ENCODE measurements at places on chromosomes 6 and 20.

GRCh38 chr20:46349035-46349741 is 40.9 kb upstream of the CDH22 start:
- no peak for DNase-seq

DNA sequence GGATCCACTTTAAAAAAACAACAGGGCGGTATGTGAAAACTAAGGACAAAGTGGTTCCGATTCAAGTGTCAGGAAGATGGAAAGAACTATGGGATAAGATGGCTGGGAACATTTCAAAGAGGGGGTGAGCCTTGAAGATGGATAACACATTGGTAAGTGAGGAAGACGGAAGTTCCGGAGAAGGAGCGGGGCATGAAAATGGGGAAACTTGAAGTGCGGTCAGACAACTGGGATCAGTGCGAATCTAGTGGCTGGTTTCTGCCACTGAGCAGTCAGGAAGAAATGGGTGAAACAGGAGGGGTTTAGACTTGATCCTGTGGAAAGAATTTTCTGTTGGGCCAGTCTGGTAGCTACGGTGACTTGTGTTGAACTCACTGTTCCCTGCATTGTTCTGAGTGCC is 1.2 kb downstream of the NAA20 start:
- DNase-seq, result no peak

- no peak for DNase-seq
Observed at GRCh38 chr20:34948030-34948429, 7.6 kb downstream of the GSS start.

DNA sequence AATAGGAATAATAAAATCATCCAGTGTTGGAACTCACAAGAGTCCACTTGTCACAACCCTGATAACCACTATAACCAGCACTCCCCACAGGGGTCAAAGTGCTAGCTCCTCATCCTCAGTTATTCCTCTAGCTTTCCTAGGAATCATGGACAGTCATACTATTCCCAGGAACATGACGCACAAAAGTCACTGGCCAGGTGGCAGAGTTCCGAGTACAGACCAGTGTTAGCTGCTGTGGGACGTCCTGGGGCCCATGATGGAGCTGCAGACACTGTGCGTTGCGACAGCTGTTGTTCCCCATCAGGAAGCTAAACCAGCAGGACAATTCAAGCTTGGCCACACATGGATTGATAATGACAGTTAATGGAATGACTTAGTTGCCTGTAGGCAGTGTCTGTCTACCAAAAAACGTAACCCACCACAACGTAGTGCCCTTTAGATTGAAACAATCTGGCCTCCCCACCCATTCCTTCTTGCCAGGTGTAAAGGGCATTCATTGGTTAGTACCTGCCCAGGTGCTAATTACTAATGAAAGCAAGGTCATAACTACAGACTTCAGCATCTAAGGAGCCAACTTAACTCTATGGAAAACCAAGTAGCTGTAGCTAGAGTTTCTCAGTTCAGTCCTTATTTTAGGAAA is 17.4 kb downstream of the EZR start:
- DNase-seq, result no peak

- DNase-seq, result no peak
Observed at GRCh38 chr6:151481786-151482185, 12.0 kb upstream of the CCDC170 start.

DNA sequence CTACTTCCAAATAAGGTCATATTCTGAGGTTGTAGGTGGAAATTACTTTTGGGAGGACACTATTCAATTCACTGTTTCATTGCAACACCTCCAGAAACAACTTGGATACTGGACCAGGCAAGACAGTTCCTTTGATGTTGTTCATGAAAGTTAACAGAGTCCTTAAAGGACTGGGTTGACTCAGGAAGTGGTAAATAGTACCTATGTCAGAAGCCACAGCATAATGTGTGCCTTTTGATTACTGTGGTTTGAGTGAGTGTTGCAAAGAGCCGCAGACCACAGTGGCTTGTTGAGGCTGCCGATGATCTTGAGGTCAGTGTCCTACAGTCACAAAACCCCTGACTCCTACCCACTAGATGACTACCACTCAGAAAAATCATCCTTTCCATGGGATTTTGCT is 10.9 kb downstream of the IL20RA start:
- DNase-seq, result no peak

DNA sequence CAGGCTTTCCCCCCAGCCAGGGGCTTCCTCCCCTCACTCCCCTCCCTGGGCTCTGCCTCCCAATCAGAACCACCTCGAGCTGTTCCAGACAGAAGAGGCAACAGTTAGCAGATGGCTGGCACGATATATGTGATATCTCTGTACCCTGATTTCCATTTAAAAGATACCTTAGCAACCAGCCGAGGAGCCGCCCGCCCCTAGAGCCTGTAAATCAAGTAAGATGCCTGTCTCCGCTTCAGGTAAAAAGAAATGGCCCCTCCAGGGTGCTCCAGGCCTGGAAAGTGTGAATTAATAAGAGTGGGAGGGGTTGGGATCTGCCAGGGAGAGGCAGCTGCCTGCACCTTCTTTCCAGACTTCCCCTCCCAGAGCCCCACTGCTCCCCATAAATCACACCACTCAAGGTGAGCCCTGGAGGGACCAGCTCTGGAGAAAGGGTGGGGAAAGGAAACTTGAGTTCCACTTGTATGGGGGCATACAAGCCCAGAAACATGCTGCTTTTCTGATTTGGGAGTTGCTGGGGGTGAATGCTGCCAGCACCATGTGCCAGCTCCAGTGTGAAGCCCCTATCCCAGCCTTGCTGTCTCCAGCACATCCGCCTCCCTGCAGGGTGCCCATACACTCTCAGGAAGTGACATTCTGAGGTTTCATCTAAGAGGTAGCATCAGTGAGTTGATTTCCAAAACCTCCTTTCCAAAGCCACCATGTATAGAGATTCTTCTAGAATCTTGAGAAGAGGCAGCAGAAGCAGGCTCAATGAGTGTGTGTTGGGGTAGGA is 148.0 kb downstream of the LRFN2 start:
- DNase-seq, result no peak

GRCh38 chr20:32278199-32278643 is 770 bp downstream of the KIF3B start:
- DNase-seq, result no peak

GRCh38 chr20:57894522-57894921 is 184.7 kb upstream of the PMEPA1 start:
- DNase-seq, result no peak

- no peak for DNase-seq
Observed at GRCh38 chr6:111782192-111782809, 91.0 kb downstream of the FYN start.

DNA sequence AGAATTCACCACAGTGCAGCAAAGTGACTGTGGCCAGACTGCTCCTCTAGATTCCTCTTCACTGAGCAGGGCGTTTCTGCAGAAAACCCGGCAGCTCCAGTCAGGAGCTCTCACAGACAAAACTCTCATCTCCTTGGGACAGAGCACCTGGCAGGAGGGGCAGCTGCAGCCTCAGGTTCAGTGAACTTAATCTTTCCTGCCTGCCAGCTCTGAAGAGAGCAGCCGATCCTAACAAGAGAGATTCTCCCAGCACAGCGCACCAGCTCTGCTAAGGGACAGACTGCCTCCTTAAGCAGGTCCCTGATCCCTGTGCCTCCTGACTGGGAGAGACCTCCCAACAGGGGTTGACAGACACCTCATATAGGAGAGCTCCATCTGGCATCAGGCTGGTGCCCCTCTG is 1065.5 kb downstream of the GRIK2 start:
- DNase-seq, result no peak

DNA sequence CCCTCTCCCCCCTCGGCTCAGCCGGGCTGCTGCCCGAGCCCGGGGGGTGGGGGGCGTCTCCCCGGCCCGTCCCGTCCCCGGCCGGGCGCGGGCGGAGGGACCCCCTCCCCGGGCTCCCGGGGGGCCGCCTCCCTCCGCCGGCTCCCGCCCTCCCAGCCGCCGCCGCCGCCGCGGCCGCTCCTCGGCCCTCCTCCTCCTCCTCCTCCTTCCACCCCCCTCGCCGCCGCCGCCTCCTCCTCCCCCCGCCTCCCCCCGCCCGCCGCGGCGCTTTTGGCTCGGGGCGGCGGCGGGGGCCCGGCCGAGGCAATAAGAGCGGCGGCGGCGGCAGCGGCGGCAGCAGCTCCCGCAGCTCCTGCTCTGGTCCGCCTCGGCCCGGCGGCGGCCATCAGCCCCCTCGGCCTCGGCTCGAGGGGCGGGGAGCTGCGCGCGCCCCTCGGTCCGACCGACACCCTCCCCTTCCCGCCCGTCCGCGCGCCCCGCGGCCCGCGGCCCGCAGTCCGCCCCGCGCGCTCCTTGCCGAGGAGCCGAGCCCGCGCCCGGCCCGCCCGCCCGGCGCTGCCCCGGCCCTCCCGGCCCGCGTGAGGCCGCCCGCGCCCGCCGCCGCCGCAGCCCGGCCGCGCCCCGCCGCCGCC is 38.7 kb downstream of the GNAS start:
- DNase-seq, result no peak

GRCh38 chr6:169997930-169998218 is 246.5 kb downstream of the ERMARD start:
- no peak for DNase-seq

DNA sequence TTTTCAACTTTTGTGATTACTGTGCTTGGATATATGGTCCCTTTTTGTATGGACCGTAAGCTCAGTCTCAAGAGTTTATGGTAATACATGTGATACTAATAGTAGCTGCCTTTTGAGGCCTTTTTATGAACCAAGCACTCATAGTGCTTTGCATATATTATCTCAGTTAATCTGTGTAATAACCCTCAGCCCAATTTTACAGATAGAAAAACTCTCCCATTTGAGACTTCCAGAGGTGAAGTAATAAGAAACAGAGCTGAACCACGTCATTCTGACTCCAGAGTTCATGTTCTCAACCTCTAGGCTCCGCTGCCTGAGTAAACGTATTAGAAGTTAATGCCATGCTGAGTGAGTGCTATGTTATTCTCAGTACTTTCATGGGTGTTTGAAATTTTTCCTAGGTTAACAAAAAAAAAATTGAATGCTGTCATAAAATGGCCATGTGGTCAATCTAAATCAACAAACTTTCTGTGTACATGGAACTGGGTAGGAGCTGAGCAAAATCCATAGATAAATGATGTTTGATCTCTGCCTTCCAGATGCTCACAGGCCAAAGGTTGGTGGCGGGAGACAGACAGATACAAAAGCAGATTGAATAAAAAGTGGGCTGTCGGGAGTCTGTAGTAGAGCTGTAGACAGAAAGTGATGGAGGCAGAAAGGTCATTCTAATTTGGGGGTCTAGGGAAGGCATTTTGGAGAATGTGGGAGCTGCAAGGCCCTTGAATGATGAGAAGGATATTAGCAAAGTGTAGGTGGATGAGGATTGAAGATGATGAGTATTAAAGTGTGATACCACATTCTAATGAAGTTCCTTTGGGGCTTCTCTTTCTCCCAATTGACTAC is 22.6 kb upstream of the ELOVL2 start:
- DNase-seq, result no peak

DNA sequence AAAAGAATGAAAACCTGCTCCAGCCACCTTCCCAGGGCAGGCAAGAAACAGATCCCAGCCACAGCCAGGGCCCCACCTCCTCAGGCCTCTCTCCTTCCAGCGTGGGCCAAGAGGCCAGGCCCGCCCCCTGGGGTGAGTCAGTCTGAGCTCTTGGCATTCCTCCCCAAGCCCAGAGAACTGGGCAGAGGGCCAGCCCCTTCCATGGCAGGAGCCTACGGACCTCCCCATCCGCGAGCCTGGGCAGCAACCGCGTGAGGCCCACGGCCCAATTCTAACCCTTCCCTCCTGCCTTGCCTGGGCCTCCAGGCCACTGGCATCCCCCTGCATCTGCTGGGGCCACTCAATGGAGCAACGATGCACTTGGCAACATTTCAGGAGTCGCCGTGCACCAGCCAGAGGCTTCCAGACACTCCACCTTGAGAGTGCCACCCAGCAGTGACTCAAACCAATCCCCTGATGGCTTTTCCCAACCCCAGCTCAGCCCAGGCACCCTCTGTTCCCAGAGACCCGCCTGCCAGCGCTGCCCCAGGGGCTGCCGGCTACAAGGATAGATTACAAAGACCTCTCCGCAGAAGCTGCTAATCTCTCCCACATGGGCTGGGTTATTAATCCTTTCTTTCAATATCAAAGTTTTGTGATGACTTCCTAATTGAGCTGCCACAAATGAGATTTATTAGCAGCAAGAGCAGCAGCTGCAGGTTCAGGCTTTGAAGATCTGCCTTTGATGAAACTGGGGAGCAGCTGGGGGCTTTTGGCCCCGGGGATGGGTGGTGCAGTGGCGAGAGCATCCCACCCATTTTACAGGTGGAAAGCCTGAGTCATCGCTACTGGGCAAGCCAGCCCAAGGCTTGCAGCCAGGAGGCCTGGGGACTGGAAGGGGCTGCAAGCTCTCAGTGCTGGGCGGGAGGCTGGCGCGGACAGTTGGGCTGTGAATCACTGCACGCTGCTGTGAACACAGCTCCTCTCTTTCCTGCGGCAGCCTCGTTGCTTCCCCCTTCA is 85.7 kb downstream of the NFATC2 start:
- no peak for DNase-seq

GRCh38 chr20:34098570-34098969 is 13.5 kb downstream of the EIF2S2 start:
- no peak for DNase-seq
